Mucosa of gallbladder (tissue), 1 donor: ENCODE measurements at places on chromosomes 16 and 17. TPM values are rescaled to one million over a fixed set of nuclear protein-coding genes. Genes with fewer than 3 reads are reported as not detected.
A peak's percentile ranks its signal among the peaks of the same experiment; 100 is the strongest.

Gene NEUROD2
- not detected for total RNA-seq

Gene ZSCAN10
- total RNA-seq, result 0.37 TPM

Gene TCAP
- 2.0 TPM for total RNA-seq

Gene SLFN13
- 29.1 TPM for total RNA-seq

Gene CCL13
- total RNA-seq, result 1.5 TPM

Gene MYO15B
- total RNA-seq, result 434 TPM

Gene NPIPB2
- 5.5 TPM for total RNA-seq

Gene OSGIN1
- total RNA-seq, result 22.4 TPM

Gene KIFC3
- total RNA-seq, result 39.3 TPM

Gene USP6
- 0.09 TPM for total RNA-seq

Gene GRB2
- 94.3 TPM for total RNA-seq

Gene HOXB2
- 23.4 TPM for total RNA-seq

- no peak for DNase-seq
Measured at GRCh38 chr17:32741381-32741780, 135.5 kb downstream of the MYO1D start.

DNA sequence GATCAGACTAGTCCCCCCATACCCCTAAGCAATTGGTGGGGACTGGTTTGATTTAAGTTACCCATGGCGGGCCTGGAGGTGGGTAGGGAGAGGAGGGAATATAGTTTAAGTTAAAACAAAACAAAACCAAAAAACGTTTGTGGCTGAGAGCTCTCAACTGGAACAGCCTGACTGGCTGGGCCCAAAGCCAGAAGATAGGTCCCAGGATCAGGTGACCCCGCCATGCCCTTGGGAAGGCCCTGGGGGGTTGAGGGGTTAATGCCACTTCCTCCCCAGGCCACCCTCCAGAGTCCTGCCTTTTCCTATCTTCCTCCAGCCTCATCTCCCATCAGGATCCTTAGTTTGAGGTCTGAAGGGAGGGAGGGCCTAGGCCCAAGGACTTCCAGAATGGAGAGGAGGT, 82.3 kb upstream of the LHX1 start:
- DNase-seq, result no peak

DNA sequence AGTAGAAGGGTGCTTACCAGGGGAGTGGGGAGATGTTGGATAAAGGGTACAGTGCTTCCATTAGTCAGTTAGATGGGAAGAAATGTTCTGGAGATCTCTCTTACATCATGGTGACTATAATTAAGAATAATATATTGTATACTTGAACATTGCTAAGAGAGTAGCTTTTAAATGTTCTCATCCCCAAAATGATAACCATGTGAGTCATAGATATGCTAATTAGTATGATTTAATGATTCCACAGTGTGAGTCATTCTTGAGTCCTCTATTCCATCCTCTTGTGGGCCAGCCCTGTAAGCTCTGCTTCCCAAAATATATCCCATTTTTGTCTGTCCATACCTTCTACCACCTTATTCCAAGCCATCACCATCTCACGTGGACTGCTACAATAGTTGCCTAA, 80.6 kb upstream of the CDH11 start:
- no peak for DNase-seq

- no peak for DNase-seq
Measured at GRCh38 chr16:72875291-72876031, 172.5 kb downstream of the ZFHX3 start.

DNA sequence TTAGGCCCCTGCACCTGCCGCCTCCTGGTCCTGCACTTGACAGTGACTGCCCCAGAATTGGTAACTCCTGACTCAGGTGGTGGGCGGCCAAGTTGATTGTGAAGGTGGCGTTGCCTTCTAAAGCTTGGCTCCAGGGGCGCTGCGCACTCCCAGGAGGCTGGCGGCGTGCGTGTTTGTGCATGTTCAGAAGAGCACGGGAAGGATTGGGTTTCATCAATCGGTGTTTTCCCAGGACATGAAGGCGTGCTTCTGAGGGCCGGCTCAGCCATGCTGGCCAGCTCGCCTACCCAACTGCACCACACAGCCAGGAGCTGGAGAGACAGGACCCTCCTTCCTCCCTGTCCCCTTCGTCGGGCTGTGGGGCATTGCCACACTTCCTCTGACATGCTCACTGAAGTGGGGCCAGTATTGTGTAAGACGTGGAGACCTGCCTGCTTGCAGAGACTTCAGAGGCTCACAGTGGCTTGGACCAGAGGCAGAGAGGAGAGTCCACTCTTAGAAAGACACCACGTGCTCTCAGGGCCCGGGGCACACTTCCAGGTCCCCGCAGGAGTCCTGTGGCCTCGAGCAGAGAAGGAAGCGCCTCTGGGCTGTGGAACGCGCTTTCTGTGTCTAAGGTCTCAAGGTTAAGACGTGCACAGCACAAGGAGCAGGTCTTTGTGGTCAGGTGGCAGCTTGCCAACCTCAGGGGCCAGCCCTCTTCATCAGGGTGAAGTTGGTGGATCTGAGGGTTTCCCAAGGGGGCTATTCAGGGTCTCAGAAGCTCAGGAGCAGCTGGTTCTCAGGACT, 2.8 kb downstream of the RAB40C start:
- DNase-seq, result peak; percentile 58

DNA sequence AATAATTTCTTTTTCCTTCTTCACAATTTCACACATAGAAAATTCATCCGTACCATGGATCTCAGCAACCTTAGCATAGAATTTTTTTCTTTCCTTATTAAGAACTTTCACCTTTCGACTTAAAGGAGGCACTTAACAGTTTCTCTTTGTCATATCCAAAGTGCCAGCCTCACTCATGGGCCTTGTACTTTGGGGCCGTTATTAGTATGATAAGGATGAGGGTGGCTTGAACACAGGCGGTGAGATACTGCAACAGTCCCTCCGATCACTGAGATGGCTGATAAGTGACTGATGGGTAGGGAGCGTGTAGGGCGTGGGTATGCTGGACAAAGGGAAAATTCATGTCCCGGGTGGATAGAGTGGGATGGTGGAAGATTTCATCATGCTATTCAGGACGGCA, 85.3 kb downstream of the OR1D5 start:
- no peak for DNase-seq

DNA sequence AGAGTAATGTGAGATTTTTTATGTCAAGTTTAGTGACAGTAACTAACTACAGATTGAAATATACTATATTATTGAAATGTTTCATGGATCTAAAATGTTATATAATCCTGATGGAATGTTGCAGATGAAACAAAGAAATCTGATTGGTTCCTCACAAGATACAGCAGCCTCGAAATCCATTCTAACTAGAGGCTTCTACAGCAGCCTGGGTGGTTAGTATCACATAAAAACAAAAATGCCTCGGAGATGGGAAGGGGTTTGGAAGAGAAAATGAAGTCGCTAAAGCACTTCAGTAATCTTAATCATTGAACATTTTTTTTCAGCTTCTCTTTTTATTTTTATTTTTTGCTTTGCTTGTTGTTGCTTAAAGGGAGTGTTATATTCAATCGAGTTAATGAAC, 75.2 kb downstream of the TANC2 start:
- no peak for DNase-seq

GRCh38 chr17:81002409-81003361, 11.0 kb downstream of the CHMP6 start:
- peak; percentile 50 for DNase-seq

GRCh38 chr17:8631554-8631877, 991 bp upstream of the MYH10 start:
- DNase-seq, result no peak

DNA sequence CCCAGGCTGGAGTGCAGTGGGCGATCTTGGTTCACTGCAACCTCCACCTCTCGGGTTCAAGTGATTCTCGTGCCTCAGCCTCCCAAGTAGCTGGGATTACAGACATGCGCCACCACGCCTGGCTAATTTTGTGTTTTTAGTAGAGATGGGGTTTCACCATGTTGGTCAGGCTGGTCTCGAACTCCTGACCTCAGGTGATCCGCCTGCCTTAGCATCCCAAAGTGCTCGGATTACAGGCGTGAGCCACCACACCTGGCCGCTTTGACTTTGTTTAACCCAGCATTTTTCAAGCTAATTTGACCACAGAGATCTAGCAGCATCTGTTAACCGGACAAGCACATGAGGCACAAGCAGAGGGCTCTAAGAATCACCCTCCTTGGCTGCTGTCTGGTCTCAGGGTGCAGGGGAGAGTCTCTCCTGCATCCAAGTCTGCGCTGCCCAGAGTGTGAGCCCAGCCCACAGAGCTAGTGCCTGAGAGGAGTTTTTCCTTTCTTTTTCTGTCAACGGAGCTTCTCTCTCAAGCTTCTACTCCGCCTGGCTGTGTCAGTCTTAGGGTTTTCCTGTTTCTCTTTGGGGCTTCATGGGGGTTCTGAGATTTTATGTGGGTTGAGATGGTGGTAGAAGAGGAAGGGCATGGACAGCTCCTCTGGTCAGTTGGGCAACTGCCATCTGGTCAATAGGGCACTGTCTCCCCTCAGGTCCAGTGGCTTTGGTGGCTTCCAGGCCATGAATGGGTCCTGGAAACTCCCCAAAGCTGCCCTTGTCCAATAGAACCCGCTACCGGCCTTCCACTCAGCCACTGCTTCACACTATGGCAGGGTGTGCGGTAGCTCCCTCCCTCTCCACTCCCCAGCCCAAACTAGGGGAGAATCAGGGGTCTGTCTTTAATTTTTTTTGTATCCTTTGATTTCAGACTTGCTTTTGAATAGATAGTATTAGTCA, 59.6 kb downstream of the TNFRSF13B start:
- DNase-seq, result no peak

DNA sequence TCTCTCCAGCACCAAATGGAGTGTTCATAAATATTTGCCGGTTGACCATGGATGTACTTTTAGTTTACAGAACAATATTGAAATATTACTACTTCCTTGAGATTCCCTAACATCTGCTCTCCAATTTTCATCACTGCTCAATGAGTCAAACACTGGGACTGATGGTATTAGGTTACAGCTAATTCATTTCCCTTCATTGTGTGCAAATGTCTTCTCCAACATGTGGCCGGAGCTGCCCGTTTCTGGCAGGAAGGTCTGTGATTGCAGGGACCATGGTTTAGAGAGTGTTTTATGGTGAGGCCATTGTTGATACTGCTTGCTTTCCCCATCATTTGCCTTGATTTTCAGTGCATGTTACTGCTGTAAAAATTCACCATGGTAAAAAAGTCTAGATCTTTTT, 209.3 kb downstream of the HS3ST3B1 start:
- DNase-seq, result no peak

GRCh38 chr16:13923703-13924298, 3.8 kb downstream of the ERCC4 start:
- no peak for DNase-seq

DNA sequence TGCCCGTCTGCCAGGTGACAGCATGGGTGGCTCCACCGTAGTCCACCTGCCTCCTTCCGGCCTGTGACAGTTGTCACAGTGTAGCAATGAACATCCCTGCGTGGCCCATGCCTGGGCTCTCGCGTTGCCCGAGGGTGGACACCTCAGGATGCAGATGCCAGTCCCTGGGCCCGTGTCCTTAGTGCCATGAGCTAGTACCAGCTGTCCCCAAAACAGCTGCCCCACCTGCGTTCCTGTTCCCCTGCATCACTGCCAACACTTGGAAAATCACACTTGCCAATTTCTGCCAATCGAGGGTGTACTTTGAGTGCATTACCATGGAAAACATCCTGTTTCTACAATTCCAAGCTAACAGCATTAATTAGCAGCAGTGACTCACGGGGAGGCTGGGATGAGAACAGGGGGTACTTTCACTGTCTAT, 9.0 kb upstream of the C16orf95 start:
- DNase-seq, result no peak

- no peak for DNase-seq
Measured at GRCh38 chr17:64491034-64491860, 5.6 kb downstream of the POLG2 start.

GRCh38 chr16:80280557-80280956, 260.2 kb upstream of the DYNLRB2 start:
- no peak for DNase-seq

DNA sequence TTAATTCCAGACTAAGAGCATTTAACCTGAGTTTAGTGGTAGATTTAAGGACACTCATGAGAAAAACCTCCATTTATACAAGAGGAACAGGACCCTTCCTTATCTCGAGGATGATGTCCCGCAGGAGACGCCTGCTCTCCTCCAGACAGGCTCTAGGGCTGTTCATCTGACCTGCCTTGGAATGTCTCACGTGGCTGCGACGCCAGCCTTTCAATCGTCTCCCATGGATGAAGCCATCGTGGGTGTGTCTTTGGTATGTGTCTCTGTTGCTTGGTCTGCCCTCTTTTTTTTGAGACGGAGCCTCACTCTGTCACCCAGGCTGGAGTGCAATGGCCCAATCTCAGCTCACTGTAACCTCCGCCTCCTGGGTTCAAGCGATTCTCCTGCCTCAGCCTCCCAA, 16.5 kb downstream of the CHMP6 start:
- DNase-seq, result no peak

- DNase-seq, result no peak
Measured at GRCh38 chr17:16866436-16866835, 105.5 kb downstream of the TNFRSF13B start.

DNA sequence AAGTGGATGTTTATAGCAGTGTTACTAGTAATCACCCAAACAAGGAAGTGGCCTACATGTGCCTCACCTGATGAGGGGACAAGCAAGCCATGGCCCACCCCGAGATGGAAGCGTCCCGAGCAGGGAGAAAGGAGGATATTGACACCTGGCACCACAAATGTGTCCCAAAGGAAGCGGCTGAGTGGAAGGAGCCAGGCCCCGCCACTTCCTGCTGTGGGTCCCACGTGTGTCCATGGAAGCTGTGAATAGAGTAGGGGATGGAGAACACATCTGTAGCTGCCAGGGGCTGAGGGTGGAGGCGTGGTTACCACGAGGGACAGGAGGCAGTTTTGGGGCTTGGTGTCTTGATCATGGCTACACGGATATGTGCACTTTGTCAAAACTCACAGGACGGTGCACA, 49.2 kb downstream of the KCNJ12 start:
- no peak for DNase-seq

- DNase-seq, result no peak
Measured at GRCh38 chr16:12673466-12673865, 130.2 kb downstream of the CPPED1 start.

DNA sequence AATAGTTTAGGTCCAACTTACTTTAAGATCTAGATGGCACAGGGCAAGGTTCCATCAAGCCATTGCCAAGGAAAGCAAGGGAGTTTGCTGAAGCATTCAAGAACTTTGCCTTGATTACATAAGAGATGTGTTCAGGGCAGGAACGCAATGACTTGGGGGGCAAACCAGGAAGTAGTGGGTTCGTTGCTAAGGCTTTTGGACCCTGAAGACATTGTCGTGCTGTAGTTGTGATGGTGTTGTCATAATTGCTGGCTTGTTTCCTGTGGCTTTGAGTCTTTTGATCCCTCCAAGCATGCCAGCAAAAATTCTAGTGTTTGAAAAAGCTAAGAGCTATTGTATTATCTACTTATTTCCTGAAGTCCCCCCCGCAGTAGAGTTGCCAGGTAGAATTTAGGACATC, 70.7 kb upstream of the HNF1B start:
- no peak for DNase-seq

DNA sequence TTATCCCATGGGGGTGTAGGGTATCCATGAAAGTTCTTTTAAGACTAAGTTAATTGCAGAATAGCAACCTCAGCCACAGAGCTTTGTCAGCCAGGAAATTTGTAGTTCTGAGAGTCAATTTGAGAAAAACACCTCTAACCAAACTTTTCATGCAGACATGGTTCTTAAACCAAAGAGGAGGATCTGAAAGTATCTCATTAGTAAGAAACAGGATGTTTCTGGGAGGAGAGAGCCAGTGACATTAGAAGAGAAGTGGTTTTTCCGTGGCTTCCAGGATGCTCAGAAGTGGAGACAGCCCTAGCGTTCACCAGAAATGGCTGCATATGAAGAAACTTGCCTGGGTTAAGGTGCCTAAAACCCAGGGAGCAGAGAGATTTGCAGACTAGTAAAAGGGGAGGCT, 7.9 kb downstream of the GNAO1 start:
- DNase-seq, result no peak

- no peak for DNase-seq
Measured at GRCh38 chr17:48137656-48138055, 30.1 kb downstream of the SNX11 start.
